ENCODE measurements at places on chromosomes 16 and 17.

DNA sequence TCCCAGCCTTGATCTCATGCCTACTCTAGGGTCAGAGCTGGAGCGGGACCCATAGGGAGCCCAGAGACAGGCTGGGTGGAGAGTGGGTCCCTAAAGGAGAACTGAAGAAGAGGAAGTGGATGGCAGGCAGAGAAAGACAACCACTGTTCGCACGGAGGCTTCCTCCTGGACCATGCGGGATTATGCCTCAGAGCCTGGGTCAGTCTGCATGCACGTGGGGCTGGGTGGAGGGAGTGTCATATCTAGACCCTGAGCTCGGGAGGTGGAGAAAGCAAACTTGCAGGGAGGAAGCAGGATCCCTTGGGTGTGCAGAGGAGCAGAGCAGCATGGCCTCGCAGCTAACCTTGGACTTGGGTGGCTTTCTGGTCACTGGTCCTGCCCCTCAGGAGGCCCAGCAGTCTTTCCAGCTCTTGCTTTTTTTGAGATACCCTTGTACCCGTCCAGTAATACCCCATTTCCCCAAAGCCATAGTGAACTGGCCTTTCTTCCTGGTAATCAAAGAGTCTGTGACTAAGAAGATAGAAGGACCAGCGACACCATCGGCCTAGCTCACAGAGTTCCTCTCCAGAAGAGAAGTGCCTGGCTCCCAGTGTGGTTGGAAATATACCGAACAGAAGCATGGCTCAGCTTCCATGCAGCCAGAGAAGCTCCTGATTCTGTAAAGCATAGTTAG lies 344.2 kb downstream of the CPPED1 start:
- DNase-seq = no peak

DNA sequence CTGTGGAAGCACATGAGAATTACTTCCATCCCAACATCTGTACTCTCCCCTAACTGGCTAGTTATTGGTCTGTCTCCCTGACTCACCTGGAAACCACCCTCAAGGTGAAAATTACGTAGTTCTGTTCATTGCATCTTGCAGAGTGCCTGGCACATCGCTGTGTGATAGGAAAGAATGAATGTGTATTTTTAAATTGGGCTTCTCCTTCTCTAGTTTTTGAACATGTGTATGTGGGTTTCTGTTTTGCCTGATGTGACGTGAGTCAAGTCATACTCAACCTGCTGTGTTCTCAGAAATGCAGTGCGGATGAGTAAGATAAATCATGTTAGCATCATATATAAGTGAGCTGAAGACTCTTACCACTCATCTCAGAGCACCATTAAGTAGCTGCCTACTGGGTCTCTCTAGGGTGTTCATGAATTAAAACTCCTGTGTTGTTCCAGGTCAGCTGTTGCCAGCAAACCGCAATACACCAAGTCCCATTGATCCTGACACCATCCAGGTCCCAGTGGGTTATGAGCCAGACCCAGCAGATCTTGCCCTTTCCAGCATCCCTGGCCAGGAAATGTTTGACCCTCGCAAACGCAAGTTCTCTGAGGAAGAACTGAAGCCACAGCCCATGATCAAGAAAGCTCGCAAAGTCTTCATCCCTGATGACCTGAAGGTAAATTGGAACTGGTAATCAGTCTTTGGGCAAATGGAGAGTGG lies 50.2 kb downstream of the HLF start:
- no peak for DNase-seq

GRCh38 chr17:9513266-9513665 lies 62.4 kb downstream of the STX8 start:
- no peak for DNase-seq

DNA sequence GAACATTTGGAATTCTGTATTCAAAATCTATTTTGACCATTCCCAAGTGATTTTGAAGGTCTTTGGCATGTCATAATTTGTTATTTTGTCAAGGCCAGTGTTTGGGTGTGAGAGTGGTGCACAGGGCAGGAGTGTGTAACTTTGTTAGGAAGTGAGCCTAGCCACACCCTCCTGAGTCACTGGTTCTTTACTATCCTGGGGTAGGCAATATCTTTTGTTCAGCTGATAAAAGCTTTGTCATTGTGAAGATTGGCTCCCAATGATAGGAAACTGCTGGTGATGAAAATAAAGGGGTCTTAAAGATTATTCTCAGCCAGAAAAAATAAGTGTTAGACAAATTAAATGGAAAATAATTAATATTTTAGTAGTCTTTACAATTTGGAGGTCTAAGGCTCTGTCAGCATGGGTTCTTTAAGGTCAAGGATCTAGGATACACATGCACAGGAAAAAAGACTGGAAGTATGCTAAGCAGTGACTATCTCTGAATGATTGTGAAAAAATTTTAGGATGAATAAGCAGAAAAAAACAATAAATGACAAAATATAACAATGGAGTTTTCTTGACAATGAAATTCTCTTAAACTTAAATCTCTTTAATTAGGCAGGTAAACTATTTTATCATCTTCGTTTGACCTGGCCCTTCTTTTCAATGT lies 5.1 kb downstream of the UBN1 start:
- peak; percentile 31 for DNase-seq

DNA sequence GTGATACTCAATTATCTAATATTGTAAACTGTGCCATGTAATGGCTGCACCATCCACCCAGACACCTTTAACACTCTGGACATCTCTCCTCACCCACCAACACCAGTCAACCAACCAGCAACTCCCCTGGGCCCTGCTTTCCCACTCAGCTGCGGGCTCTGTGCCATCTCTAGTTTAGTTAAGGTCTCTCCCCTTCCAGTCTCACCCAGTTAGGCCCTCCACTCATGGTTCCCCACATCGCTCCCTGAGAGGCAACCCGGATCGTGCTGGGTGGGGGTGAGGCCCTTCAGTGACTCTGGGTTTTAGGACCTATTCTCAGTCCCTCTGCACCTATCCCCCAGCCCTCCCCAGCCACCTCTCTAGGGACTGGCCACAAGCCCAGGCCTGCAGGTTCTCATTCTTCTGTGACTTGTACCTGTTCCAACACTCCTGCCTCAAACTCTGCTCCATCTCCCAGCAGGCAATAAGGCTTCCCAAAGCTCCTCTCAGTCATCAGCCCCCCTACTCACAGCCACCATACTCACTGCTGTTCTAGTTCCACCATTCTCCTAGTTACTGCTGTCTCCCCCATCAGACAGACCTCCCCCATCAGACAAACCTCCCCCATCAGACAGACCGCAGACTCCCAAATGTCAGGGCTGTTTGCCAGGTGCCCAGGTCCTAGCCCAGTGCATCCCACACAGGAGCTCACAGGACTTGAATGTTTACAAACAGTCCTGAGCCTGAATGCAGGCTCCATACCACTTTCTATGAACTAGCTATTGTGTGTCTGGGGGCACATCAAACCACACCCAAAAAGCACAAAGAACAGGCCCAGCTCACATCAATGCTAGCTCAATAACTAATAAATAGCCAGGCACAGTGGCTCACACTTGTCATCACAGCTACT lies 2.6 kb downstream of the TK2 start:
- DNase-seq = no peak

GRCh38 chr17:73232587-73233373 lies 28.9 kb downstream of the CPSF4L start:
- peak; percentile 47 for DNase-seq

DNA sequence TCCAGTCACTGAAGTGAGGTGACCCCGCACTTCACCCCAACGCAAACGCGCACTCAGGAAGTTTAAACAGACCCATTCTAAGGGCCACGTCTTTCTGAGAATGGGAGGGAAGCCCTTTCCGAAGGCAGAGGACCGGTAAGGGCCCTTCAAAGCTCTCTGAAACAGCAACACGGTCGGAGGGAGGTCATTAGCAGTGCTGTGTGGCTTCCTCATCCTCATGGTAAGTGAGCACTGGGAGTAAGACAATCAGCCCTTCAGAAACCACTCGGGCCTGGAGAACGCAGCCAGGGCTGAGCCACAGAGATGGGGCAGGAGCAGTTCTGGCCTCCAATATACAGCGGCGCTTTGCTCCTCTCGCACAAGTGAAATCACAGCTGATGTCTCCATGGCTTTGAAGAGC lies 23.7 kb downstream of the SRL start:
- no peak for DNase-seq

DNA sequence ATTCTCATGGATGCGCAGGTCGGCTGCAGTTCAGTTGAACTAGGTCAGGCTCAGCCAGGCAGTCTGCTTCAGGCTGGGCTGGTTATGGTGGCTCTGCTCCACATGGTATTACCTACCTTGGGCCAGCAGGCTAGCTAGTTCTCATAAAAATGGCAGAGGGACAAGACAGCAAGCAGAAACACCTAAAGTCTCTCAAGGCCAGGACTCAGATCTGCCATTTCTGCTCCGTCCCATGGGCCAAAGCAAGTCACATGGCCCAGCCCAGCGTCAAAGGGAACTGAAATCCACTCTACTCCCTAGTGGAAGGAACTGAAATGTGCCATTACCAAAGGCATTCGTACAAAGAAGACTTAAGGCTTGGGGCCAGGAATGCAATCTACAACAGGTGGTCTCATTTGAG lies 160.0 kb downstream of the TMEM132E start:
- DNase-seq = no peak

Data from kidney tubule cell (primary cell).